Gastrocnemius medialis (tissue), 4 donors: ENCODE measurements at places on chromosomes 6 and 20. TPM values are rescaled to one million over a fixed set of nuclear protein-coding genes. Genes with fewer than 3 reads are reported as not detected.

Gene CALHM4
- total RNA-seq = not detected

DNA sequence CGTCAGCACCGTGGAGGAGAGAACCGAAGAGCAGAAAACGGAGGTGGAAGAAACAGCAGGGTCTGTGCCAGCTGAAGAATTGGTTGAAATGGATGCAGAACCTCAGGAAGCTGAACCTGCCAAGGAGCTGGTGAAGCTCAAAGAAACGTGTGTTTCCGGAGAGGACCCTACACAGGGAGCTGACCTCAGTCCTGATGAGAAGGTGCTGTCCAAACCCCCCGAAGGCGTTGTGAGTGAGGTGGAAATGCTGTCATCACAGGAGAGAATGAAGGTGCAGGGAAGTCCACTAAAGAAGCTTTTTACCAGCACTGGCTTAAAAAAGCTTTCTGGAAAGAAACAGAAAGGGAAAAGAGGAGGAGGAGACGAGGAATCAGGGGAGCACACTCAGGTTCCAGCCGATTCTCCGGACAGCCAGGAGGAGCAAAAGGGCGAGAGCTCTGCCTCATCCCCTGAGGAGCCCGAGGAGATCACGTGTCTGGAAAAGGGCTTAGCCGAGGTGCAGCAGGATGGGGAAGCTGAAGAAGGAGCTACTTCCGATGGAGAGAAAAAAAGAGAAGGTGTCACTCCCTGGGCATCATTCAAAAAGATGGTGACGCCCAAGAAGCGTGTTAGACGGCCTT lies 41.6 kb downstream of the ZBTB2 start:
- H3K36me3 ChIP-seq = no peaks in the 10 kb centered on the region
- H3K27ac ChIP-seq = no peak overlapping the region

- DNase-seq = no peak
- H3K27me3 ChIP-seq = no peaks in the 10 kb centered on the region
- peaks cover 3% of the 10 kb centered on the region for H3K4me1 ChIP-seq
- H3K36me3 ChIP-seq = peaks cover 32% of the 10 kb centered on the region
- no peak overlapping the region for H3K4me3 ChIP-seq
Observed at GRCh38 chr20:44941120-44941691, 19.0 kb downstream of the TOMM34 start.

DNA sequence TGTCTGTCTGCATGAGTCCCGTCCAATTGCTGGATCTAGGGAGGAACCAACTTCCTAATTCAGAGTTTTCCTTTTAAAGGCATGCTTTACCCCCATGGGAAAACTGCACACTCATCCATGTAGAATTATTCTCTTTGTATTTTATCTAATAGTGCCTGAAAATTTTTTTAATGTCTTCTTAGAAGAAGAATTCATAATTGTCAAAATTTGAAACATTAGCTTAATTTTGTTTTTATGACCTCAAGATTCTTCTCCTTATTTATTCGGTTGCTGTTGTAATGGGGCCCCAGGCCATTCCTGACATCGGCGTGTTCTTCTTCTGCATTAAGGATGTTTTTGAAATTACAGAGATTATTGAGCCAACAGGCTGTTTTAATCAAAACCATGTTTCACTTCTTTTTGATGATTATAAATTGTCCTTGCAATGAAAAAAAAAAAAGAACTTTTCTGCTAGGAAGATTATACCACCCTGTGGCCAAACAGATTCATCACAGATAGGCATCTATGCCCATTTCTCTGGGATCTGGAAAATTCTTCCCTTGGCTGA lies 100.3 kb downstream of the ZNF217 start:
- no peaks in the 10 kb centered on the region for H3K27me3 ChIP-seq
- H3K4me3 ChIP-seq = no peak overlapping the region
- H3K36me3 ChIP-seq = no peaks in the 10 kb centered on the region
- H3K27ac ChIP-seq = no peak overlapping the region
- DNase-seq = no peak

Gene VTA1
- 89.3 TPM for total RNA-seq

Gene TSBP1
- not detected for total RNA-seq

DNA sequence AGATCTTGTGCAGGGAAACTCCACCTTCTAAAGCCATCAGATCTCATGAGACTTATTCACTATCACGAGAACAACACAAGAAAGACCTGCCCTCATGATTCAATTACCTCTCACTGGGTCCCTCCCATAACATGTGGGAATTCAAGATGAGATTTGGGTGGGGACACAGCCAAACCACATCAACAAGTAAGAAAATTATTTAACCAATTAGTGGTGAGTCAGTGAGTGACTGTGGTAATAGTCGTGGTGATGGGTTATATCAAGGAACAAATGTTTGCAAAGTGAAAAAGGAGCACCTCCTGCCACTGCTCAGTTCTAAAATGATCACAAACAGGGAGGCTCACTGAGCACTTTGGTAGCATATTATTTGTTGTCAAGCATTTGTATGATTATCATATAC lies 20.6 kb downstream of the EPM2A start:
- no peaks in the 10 kb centered on the region for H3K4me1 ChIP-seq
- no peaks in the 10 kb centered on the region for H3K27me3 ChIP-seq
- peaks cover 9% of the 10 kb centered on the region for H3K36me3 ChIP-seq
- no peak overlapping the region for H3K27ac ChIP-seq

Gene ADTRP
- 0.31 TPM for total RNA-seq

Gene GPR63
- total RNA-seq = 0.16 TPM

GRCh38 chr20:11076434-11077105 lies 402.8 kb upstream of the JAG1 start:
- H3K27ac ChIP-seq = no peak overlapping the region
- H3K4me1 ChIP-seq = no peaks in the 10 kb centered on the region
- DNase-seq = no peak
- no peaks in the 10 kb centered on the region for H3K36me3 ChIP-seq
- no peaks in the 10 kb centered on the region for H3K27me3 ChIP-seq

DNA sequence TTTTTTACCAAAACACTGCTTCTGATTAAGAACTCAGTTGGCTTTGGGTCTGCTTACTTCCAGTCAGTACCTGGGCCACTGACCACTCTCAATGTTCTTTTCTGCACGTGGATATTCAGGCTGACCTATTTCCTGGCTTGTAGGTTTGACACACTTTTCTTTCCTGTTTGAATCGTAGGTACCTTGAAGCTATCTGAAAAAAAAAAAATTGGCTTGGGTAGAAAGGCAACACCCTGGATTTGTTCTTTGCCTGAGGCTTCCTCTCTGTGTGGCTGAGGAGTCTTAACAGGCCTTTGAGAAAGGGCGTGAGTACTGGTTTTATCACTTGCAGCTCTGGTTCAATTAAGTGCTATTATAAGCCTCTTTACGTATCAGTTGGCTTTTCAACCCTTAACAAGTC lies 60.6 kb upstream of the IL20RA start:
- H3K27me3 ChIP-seq = no peaks in the 10 kb centered on the region
- H3K4me3 ChIP-seq = no peak overlapping the region
- no peaks in the 10 kb centered on the region for H3K36me3 ChIP-seq

- H3K27ac ChIP-seq = no peak overlapping the region
- H3K4me3 ChIP-seq = no peak overlapping the region
- no peaks in the 10 kb centered on the region for H3K27me3 ChIP-seq
- H3K4me1 ChIP-seq = no peaks in the 10 kb centered on the region
Observed at GRCh38 chr6:1986454-1987243, 258.8 kb downstream of the GMDS start.

Gene LRP11
- 5.5 TPM for total RNA-seq

Gene NPEPL1
- total RNA-seq = 33.1 TPM

- no peaks in the 10 kb centered on the region for H3K4me1 ChIP-seq
- H3K27me3 ChIP-seq = no peaks in the 10 kb centered on the region
- no peak for DNase-seq
- no peak overlapping the region for H3K4me3 ChIP-seq
- H3K27ac ChIP-seq = no peak overlapping the region
Observed at GRCh38 chr6:18510644-18511033, 123.5 kb downstream of the RNF144B start.

Gene GATA5
- total RNA-seq = not detected

DNA sequence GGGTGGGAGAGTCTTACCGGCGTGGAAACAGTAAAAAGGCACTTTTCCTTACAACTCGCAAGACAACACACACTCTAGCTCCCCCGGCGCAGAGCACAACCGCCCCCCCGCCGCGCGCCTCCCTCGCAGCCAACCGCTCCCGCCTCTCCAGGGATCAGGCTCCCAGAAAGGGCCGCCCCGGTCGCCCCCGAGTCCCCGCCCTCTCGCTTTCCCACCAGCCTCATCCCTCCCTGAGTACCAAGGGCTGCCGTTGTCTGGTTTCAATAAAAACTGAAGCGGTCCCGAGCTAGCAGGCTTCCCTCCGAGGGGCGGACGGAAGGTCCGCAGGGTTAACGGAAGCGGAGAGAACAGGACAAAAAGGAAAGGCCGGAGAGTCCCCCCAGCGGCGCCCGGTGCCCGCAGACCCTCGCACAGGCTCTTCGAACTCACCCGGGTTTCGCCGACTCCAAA lies 804 bp downstream of the ELOVL5 start:
- no peaks in the 10 kb centered on the region for H3K36me3 ChIP-seq
- DNase-seq = no peak
- H3K4me3 ChIP-seq = peak overlapping the region; percentile 97
- peak overlapping the region; percentile 83 for H3K27ac ChIP-seq

GRCh38 chr6:12962987-12963386 lies 246.4 kb downstream of the PHACTR1 start:
- H3K27ac ChIP-seq = no peak overlapping the region
- no peak for DNase-seq
- H3K27me3 ChIP-seq = no peaks in the 10 kb centered on the region
- no peaks in the 10 kb centered on the region for H3K36me3 ChIP-seq
- H3K4me3 ChIP-seq = no peak overlapping the region

GRCh38 chr20:38885357-38885756 lies 40.9 kb upstream of the FAM83D start:
- H3K27me3 ChIP-seq = peaks cover 2% of the 10 kb centered on the region
- H3K27ac ChIP-seq = no peak overlapping the region
- H3K4me1 ChIP-seq = no peaks in the 10 kb centered on the region
- no peaks in the 10 kb centered on the region for H3K36me3 ChIP-seq

Gene RAET1L
- total RNA-seq = not detected
